Endodermal cell (in vitro differentiated cells): ENCODE measurements at places on chromosomes 3 and 15.

DNA sequence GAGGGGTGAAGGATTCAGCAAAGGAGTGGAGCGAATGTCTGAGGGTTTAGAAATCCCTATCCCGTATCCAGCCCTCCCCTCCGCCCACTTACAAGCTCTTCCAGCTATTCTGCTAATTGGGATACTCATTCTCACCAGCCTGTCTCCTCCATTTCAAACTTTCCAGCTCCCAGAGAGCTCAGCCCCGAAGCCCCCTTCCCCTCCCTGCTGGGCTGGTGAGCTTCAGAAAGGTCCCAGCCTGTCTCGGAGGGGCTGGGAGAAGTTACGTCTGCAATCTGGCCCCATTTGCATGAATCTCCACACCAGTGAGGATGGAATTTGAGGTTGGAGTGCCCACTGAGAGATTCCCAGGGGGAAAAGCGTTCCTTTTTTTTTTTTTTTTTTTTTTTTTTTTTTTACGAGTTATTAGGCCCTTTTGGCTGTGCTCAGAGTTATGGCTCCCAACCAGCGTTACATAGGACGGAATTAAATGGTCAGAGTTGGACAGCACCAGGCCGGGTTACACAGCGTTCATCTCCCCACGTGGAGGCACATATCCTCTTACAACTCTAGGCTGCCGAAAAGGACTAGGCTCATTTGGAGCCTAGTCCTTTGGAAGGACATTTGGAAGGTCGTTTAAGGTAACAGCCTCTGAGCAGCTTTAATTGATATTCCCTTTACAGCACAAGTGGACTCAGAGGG lies 34.6 kb downstream of the FGD5 start:
- DNase-seq, result peak; percentile 66
- H3K4me3 ChIP-seq, result no peak overlapping the region
- no peaks in the 10 kb centered on the region for H3K4me1 ChIP-seq
- H3K36me3 ChIP-seq, result no peaks in the 10 kb centered on the region
- no peak overlapping the region for H3K27ac ChIP-seq

DNA sequence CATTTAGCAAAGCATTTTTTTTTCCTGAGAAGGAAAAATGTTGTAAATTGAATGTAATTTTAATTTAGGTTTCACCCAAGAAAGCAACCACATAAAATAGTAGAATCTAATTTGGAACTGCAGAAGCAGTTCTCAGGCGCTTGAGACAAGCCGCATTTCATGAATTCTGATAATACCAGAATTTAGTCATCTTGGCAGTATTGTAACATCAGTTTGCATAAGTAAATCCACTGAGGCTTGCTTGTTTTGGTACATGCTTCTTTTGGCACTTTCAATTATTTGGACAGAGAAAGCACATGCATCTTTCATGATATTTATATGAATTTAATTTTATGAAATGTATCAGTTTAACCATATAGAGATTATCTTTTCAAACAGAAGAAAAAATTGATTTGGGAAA lies 389.7 kb upstream of the ROBO1 start:
- H3K4me1 ChIP-seq, result no peaks in the 10 kb centered on the region
- no peak overlapping the region for H3K27ac ChIP-seq
- H3K27me3 ChIP-seq, result no peaks in the 10 kb centered on the region
- no peak overlapping the region for H3K4me3 ChIP-seq
- DNase-seq, result no peak

GRCh38 chr3:102727340-102727739 lies 292.5 kb downstream of the ZPLD1 start:
- no peak for DNase-seq
- H3K36me3 ChIP-seq, result no peaks in the 10 kb centered on the region
- H3K4me3 ChIP-seq, result no peak overlapping the region
- no peaks in the 10 kb centered on the region for H3K4me1 ChIP-seq
- H3K27ac ChIP-seq, result no peak overlapping the region

DNA sequence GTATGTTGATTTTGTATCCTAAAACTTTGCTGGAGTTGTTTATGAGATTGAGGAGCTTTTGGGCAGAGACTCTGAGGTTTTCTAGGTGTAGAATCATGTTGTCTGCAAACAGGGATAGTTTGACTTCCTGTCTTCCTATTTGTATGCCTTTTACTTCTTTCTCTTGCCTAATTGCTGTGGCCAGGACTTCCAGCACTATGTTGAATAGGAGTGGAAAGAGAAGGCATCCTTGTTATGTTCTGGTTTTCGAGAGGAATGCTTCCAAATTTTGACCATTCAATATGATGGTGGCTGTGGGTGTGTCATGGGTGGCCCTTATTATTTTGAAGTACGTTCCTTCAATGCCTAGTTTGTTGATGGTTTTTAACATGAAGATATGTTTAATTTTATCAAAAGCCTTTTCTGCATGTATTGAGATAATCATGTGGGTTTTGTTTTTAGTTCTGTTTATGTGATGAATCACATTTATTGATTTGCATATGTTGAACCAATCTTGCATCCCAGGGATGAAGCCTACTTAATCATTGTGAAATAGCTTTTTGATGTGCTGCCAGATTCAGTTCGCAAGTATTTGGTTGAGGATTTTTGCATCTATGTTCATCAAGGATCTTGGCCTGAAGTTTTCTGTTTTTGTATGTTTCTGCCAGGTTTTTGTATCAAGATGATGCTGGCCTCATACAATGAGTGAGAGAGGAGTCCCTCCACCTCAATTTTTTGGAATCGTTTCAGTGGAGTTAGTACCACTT lies 188.1 kb downstream of the MINAR1 start:
- no peaks in the 10 kb centered on the region for H3K4me1 ChIP-seq
- no peak for DNase-seq
- no peaks in the 10 kb centered on the region for H3K36me3 ChIP-seq
- no peak overlapping the region for H3K4me3 ChIP-seq

DNA sequence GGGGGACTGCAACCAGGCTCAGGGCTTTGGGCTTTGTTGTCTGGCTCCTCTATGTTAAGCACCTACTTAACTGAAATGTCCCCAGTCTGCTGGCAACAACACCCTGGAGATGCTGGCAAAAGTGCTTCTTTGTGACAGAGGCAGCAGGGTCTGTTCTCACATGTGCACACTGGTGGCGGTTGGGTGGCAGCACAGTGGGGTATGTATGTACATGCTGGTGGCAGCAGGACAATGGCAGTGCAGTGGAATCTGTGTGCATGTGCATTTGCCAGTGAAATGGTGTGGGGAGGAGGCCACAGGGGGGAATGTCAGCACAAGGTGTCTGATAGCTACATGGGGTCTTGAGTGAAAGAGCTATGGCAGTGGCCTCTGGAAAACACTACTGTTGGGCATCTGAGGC lies 830.3 kb downstream of the DIPK2A start:
- no peak overlapping the region for H3K4me3 ChIP-seq
- H3K27me3 ChIP-seq, result no peaks in the 10 kb centered on the region
- no peak overlapping the region for H3K27ac ChIP-seq
- no peak for DNase-seq

DNA sequence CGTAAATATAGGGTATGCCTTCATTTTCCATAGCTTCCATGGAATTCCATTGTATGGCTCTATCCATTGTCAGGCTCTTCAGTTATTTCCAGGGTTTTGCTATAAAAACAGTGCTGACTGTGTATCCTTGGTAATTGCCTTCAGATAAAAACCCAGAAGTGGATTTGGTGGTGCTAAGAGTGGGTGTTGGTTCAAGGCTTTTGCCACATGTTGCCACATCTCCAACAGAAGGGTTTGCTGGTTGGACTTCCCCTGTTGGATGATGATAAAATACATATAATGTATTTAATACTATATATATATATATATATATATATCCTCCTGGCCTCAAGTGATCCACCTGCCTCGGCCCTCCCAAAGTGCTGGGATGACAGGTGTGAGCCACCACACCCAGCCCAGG lies 97.8 kb downstream of the FLNB start:
- peaks cover 95% of the 10 kb centered on the region for H3K36me3 ChIP-seq
- no peak overlapping the region for H3K27ac ChIP-seq
- DNase-seq, result no peak

DNA sequence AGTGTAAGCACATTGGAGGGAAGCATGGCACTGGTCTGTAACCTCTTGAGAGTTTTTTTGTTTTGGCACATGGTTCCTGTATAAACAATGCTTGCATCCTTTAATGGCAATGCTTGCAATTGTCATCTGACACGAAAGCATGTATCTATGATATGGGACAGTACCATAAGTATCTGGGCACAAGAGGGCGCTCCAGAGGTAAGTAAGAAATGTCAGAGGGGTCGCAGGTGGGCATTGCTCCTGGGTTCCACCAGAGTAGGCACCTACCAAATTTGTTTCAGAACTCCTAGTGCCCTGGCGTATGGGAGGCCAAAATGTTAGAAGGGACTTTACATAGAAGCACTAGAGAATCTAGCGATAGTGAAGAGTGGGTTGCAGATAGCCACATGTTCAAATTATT lies 58.7 kb upstream of the BCHE start:
- peak; percentile 90 for DNase-seq
- H3K4me3 ChIP-seq, result no peak overlapping the region
- H3K27ac ChIP-seq, result no peak overlapping the region
